ENCODE measurements at places on chromosomes 6 and 20.

GRCh38 chr20:8255945-8256632 lies 124.0 kb downstream of the PLCB1 start:
- no peak for DNase-seq

DNA sequence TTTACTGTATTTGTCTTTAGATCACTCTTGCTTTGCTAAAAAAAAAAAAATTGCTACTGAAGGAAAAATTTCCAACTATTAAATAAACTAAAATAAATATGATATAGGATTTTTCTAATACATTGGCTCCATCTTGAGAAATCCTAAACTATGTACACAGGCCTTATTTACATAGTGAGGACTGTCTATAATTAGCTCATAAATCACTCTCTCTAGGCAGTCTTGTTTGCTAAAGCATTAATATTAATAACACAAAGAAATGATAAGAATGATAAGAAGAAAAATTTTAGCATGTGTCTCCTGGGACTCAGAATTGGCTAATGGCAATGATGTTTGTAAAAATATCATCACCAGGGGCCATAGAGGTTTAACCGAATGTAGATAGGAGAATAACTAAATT lies 13.3 kb upstream of the CRYBG1 start:
- DNase-seq, result no peak

DNA sequence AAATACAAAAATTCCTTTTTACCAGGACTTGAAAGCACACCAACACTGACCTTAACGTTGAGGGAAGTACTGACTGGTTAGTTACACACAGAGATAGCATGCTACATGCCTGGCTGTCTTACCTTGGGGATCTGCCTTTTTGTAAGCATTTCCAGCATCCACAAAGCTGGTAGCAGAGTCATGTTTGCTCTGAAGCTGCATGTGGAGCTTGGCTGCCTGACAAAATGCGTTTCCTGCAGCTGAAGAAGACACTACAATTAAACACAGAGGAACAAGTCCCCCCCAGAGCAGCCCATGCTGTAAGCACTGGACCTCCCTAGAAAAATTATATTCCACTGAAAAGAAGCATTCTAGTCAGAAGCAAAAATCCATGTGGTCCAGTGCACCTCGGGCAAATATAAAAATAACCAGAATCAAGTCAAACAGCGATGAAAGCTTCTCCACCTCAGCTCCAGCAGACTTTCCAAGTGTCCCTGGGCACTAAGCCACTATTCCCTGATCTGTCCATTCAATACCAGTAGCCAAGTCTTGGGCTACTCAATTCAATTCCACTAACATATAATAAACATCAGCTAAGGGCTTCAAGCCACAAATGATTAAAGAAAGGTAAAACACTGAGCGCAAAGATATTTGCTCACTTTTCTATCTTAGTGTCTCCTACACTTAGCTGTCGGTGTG lies 24.2 kb downstream of the NAPB start:
- DNase-seq, result no peak

GRCh38 chr6:13251242-13251641 lies 77.1 kb downstream of the TBC1D7 start:
- no peak for DNase-seq

GRCh38 chr20:60629206-60629605 lies 622.9 kb upstream of the CDH4 start:
- DNase-seq, result no peak

GRCh38 chr20:62876902-62877816 lies 15.5 kb upstream of the TCFL5 start:
- DNase-seq, result no peak

GRCh38 chr6:108710030-108710429 lies 138.2 kb upstream of the ARMC2 start:
- no peak for DNase-seq

GRCh38 chr6:53686355-53686940 lies 20.9 kb upstream of the KLHL31 start:
- DNase-seq, result no peak

DNA sequence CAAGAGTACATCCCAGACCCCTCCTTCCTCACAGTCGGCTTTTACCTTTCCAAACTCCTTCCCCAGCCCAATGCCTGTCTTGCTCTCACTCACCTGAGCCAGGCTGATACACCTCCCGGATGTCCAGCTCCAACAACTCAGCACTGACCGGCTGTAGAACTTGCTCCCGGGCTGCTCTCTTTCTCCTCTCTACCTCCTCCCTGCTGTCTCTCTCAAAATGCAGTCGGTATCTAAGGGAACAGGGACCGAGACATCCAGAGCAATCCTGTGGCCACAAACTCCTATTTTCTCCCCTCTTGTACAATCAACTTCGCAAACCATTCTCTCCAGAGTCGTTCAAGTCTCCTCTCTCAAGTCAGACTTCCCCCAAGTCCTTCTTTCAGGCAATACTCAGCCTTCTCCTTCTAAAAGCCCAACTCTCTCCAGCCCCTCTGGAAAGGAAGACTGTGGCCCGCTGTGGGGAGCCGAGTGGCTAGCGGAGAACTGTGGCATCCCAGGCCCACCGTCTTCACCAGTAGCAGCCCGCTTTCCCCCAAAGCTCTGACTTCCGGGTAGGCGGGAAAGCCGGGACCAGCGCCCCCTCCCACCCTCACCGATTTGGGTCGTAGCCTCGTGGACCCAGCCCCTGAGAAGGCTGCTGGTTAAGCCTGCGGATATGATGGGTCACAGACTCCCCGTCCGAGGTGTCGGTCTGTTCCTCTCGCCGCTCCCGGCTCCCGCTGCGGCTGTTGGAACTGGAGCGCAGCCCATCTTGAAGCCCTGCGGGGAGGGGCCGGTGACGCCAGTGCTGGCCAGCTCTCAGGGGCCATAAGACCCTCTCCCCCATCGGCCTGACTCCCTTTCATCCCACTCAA lies 1.1 kb downstream of the GNL1 start:
- no peak for DNase-seq

DNA sequence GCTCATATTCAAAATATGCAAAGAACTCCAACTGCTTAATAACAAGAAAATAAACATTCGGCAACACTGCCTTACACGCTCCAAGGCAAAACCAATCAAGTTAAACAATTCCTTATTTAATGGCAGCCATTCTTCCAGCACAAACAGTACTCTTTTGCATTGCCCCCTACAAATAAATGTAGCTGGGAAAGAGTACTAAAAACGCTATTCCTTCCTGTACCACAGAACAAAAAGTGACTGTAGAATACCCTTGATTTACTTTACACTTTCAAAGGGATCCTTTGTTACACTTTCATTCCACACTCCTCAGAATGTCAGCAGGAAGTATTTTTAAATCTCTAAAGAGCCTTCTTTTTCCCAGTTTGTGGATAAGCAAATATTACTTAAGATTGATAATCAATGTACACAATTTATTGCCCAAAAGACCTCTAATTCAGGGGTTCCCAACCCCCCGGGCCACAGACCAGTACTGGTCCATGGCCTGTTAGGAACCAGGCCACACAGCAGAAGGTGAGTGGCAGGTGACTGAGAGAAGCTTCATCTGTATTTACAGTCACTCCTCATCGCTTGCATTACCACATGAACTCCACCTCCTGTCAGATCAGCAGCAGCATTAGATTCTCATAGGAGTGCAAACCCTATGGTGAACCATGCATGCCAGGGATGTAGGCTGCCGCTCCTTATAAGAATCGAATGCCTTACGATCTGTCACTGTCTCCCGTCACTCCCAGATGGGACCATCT lies 51.6 kb downstream of the MBOAT1 start:
- DNase-seq, result no peak

- DNase-seq, result no peak
Measured at GRCh38 chr6:111806561-111807497, 66.4 kb downstream of the FYN start.

DNA sequence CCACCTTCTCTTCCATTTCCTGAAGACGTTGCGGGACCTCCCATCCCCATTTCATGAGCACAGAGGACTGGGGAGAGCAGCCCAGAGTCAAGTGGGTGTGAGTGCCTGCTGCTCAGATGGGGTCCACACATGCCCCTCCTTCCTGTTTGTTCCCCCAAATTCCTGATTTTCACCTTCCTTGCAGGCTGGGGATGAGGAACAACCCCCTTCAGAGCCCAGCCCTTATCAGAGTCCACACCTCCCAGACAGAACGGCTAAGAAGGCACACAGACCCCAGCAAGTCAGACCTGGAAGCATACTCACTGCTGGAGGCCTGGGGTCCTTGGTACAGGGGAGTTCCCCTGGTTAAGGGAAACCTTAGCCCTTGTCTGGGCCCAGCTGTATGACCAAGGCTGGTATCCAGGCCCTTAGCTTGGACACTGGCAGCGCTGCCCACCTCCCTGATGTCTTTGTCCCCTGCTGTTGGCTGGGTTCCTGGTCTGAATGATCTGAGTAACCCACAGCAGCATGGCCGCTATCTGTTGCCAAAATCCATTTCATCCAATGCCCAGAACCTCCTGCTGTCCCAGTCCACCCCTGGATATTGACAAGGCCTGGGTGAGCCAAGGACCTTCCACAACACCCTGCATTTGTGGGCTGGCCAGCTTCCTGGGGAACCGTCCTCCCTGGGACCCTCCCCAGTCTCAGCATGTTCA lies 230.9 kb downstream of the SYNDIG1 start:
- no peak for DNase-seq

DNA sequence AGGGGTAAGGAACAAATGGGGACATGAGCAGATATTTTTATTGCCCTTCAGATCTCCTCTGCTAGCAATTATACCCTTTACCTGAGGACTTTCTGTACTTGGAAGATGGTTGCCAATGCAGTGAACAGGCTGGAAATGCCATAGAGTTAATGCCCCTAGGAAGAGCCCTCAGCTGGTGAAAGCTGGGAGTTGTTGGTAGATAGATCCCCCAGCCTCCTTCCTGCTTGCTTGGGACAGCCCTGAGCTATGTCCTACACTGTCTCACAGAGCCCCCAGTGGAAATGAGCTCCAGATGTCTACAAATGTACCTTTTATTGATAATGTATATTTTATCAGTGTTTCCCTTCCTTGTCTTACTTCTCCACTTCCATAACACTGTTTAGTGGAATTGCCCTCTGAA lies 87.6 kb upstream of the PAK5 start:
- DNase-seq, result no peak

DNA sequence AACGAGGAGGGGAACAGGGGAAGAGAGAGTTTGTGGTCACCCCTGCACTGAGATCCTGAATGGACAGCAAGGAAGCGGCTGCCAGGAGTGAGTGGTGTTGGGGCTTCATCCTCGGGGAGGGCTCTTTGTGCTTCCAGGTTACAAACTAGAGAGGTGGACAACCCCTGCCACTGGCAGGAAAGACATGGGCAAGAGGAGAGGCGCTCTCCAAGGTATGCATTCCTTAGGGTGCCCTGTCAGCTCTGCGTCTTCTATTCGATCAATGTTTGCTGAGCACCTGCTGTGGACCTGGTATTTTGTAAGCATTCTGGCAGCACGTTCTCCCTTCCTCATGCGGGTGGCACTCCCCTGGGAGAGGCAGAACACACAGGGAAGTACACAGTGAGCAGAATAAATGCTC lies 93.6 kb downstream of the CDH4 start:
- DNase-seq, result no peak

DNA sequence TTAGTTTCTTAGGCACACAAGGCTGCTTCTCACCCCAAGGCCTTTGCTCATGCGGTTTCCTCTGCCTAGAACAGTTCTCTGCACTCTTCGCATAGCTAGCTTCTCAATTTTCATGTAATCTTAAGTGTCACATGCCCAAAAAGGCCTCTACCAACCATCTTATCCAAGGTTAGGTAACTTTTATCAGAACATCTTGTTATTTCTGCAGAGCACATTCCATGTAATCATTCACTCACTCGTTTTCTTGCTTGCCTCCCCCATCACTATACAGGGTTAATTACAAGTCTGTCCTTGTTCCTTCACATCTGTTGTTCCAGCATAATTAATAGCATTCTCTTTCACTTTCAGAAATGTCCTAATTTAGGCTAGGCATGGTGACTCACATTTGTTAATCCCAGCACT lies 53.8 kb downstream of the NCOA6 start:
- no peak for DNase-seq

DNA sequence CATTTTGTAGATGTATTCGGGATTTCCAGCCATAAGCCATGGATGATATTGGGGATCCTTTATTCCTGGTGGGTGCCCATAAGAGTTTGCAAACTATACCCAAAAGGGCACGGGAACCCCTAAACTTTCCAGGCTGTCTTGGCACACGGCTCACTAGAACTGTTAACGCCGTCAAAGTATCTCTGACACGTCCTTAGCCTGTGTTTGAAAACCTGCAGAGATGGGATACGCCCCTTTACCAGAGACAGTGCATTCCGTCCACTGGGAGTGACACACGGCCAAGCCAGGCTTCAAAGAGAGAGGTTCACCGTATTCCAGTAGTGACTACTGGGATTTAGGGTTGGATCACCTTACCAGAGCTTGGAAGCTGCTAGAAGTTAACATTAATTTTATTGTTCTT lies 95.0 kb downstream of the THBS2 start:
- DNase-seq, result no peak

GRCh38 chr6:113147544-113147943 lies 709.6 kb upstream of the MARCKS start:
- no peak for DNase-seq

DNA sequence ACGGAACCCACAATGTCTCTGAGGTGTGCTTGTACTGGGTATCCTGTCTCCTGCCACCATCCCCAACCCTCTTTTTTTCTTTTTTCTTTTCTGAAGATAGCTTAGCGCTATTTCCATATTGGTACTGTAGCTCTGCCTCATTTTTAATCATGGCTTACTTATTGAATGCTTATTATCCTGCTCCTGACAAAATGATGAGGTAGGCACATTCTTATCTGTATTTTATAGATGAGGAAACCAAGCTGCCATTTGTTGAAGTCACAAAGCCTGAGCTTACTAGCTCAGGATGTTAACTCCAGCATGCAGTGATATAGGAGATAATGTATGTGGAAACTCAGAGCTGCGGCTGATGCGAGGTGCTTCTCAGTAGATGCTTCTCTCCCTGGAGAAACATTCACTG lies 61.4 kb upstream of the GPR6 start:
- no peak for DNase-seq

DNA sequence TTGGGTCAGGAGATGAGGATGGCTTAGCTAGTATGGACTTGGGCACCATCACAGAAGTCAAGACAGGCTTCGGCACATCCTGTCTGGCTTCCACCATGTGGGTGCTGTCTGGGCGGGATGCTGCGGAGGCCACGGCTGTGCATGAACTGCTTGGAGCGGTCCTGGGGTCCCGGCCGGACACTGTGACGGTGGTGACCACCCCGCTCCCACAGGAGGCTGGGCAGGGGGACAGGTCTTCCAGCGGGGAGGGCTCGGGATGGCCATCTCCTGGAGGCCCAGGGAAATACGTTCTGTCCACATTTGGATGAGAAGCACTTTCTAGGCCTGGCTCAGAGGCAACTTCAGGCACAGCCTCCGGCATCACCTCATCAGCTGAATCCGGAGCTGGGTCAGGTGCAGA lies 32.1 kb upstream of the TCFL5 start:
- no peak for DNase-seq

GRCh38 chr6:89079511-89080234 lies 878 bp upstream of the PNRC1 start:
- DNase-seq, result no peak
